ENCODE measurements at places on chromosomes 11 and 22. TPM values are rescaled to one million over a fixed set of nuclear protein-coding genes. Genes with fewer than 3 reads are reported as not detected.

PRR14L gene
- total RNA-seq: 18.1 TPM

CRYBB2 gene
- total RNA-seq: not detected

NAALADL1 gene
- 17.3 TPM for total RNA-seq

MMP12 gene
- total RNA-seq: 0.18 TPM

XNDC1N gene
- total RNA-seq: 8.9 TPM

EHF gene
- 16.0 TPM for total RNA-seq

PYGM gene
- 0.60 TPM for total RNA-seq

OR5P2 gene
- total RNA-seq: not detected

OR4X2 gene
- total RNA-seq: not detected

ANKK1 gene
- not detected for total RNA-seq

RFPL3 gene
- not detected for total RNA-seq

ATXN10 gene
- 221 TPM for total RNA-seq

ACR gene
- not detected for total RNA-seq

PTPRCAP gene
- not detected for total RNA-seq

GRAMD1B gene
- total RNA-seq: 10.1 TPM

SLN gene
- not detected for total RNA-seq

ARHGAP20 gene
- total RNA-seq: 4.5 TPM

Measured in smooth muscle cell of the umbilical artery (primary cell).